EL (cell line): ENCODE measurements at places on chromosomes 11 and 22.

GRCh38 chr11:133981156-133981555, 24.4 kb upstream of the IGSF9B start:
- DNase-seq: no peak

- no peak for DNase-seq
Measured at GRCh38 chr11:67284811-67285540, 4.1 kb upstream of the ANKRD13D start.

GRCh38 chr11:12719221-12719620, 45.0 kb downstream of the TEAD1 start:
- DNase-seq: no peak

DNA sequence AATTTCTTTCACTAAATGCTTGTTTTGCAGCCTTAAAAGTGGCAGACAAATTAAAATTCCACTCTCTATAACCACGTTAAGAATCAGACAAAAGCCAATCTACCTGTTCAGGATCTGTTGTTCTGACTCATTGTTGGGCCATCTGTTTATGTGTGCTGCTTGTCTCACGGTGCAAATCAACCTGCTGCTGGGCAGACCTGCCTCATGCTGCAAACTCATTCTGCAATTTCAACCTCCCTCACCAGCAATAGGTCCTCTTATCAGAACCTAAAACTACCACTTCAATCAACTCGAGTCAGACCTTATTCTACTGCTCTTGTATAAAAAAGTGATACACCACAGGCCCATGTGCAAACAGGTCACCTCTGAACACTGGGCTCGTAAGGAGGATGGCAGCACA, 75.1 kb downstream of the LARGE2 start:
- DNase-seq: no peak

- no peak for DNase-seq
Measured at GRCh38 chr11:107819361-107820014, 39.1 kb downstream of the SLC35F2 start.

- DNase-seq: no peak
Measured at GRCh38 chr11:69803022-69803421, 16.2 kb downstream of the FGF3 start.

- DNase-seq: no peak
Measured at GRCh38 chr11:2775083-2775625, 75.4 kb upstream of the KCNQ1OT1 start.

- no peak for DNase-seq
Measured at GRCh38 chr11:67616431-67617242, 9.9 kb downstream of the NDUFV1 start.

- no peak for DNase-seq
Measured at GRCh38 chr11:28739489-28740280, 631.5 kb downstream of the METTL15 start.

GRCh38 chr11:115623021-115623451, 118.8 kb upstream of the CADM1 start:
- peak; percentile 88 for DNase-seq

- peak; percentile 65 for DNase-seq
Measured at GRCh38 chr22:37492428-37493344, 6.5 kb upstream of the MFNG start.

GRCh38 chr11:8267831-8268529, 4.3 kb upstream of the LMO1 start:
- no peak for DNase-seq

GRCh38 chr22:29105468-29105867, 32.6 kb downstream of the KREMEN1 start:
- DNase-seq: no peak

DNA sequence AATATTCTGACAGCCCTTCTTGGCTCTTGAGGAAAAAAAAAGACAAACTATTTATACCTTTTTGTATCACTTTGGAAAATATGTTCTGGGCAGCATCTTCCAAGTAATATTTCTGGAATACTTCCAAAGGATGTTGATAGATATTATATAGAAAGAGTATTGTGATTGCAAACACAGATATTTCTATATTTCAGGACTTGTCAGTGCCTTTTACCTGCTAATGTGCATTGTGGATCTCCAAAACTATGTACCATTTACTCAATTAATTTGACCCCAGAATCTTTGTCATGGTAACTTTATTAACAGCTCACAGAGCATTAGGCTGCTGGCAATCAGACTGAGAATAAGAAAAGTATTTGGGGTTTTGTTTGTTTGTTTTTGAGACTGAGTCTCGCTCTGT, 16.7 kb upstream of the CCND1 start:
- DNase-seq: no peak

- DNase-seq: no peak
Measured at GRCh38 chr22:40211476-40212054, 33.8 kb downstream of the TNRC6B start.

- DNase-seq: peak; percentile 95
Measured at GRCh38 chr11:44574610-44575287, 9.3 kb downstream of the CD82 start.

- DNase-seq: no peak
Measured at GRCh38 chr22:47207387-47207786, 444.9 kb downstream of the TBC1D22A start.

GRCh38 chr11:2752923-2753322, 53.1 kb upstream of the KCNQ1OT1 start:
- no peak for DNase-seq

DNA sequence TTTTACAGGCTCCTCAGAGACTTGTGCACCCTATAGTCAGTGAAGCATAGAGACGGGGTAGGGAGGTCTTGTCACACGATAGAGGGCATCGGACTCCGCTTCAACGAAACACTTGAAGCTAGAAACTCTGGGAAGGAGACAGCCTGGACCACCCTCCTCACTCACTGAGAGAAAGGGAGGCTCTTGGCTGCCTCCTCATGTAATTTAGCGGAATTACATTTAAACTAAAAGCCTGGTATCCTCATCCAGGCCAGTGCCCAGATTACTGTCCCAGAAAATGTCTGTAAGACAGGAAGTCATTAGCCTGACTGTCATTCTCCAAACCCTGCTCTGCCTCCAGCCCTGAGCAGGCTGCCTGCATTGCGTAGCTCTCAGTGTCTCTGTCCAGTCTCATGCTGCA, 36.0 kb downstream of the TTLL1 start:
- no peak for DNase-seq

DNA sequence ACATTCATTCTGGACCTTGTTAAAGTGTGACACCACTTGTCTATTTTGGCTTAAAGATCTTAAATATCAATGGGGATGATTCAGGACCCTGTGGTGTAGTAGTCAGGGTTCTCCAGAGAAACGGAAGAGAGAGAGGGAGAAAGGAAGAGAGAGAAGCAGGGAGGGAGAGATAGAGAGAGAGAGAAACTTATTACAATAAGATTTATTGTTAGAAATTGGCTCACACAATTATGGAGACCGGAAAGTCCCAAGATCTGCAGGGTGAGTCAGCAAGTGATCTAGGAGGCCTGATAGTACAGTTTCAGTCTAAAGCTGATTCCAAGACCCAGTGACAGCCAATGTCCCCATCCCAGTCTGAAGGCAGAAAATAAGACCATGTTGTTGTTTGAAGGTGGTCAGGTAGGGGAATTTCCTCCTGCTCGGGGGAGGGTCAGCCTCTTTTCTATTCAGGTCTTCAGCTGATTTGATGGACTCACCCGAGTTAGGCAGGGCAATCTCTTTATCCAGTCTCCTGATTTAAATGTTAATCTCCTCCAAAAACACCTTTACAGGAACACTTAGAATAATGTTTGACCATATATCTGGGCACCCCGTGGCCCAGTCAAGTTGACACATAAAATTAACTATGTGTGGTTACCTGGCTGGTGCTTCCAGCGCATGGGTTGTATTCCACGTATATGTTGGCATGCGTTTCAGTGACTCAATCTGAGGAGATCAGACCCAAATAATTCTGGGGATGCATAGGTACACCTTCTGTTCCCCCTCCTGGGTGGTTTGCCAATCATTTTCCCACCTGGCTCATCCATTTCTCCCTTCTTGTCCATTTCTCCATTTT, 1350.5 kb downstream of the TBC1D22A start:
- DNase-seq: no peak

DNA sequence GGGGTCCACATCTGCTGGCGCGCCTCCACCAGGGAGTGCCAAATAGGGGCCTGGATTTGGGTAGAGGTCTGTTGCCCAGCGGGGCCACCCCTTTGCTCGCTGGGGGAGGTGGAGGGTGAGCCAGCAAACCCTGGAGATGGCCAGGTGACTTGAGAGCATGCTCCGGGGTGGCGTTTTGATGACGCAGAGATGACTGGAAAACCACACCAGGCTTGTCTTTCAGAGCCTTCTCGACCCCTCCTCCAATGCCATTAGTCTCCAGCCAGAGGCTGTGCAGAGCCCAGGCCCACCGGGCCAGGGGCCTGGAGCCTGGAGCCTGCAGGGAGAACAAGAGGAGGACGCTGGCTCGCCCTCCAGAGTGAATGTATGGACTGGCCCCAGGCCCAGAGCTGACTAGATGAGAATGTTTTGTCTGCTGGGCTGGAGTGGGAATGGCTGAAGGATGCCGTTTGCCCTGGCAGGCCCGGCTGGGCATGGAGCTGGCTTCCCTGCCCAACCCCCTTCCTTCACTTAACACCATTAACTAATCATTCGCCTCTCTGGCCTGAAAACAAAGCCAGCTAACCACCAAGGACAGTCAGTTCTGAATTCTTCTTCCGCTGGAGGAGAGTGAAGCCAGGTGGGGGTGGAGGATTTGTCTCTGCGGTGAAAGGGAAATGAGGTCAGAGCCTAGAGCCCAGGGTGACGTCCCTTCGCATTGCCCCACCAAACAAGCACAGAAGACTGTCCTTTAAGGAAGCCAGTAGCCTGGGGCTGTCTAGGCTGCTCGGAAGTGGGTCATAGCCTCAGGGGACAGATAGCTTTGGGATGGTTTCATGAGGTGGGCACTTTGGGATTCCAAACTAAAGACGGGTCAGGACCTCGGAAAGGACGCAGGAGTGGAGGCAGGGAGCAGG, 1.6 kb upstream of the MCAM start:
- DNase-seq: peak; percentile 61

- DNase-seq: no peak
Measured at GRCh38 chr22:26374391-26375026, 54.6 kb upstream of the ASPHD2 start.

DNA sequence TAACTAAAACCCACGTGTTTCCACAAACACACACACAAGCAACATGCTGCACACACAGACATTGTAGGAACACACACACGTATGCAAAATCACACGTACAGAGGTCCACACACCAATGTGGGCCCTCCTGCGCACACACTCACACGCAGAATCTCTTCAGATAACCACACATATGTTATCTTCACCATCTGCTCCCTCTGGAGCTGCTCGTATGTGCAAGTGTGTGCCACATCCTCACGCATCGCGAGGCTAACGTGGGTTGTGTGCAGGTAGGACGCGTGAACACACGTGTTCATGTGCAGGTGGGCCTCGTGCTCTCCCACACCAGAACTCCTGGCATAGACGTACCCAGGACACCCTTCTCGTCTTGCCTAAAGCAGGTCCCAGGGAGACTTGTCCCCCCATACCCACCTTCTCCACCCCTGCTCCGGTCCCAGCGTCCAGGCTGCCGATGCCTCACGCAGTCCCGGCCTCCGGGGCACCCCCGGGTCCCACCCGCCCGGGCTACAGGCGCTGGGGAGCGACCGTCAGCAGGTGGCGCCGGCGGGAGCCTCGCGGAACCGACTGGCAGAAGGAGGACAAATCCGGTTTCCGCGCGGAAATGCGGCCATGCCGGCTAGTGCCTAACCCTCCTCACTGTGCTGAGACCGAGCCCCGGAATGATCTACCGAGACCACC, 10.3 kb upstream of the IGSF9B start:
- no peak for DNase-seq

GRCh38 chr22:42061041-42061440, 9.6 kb downstream of the NAGA start:
- no peak for DNase-seq

DNA sequence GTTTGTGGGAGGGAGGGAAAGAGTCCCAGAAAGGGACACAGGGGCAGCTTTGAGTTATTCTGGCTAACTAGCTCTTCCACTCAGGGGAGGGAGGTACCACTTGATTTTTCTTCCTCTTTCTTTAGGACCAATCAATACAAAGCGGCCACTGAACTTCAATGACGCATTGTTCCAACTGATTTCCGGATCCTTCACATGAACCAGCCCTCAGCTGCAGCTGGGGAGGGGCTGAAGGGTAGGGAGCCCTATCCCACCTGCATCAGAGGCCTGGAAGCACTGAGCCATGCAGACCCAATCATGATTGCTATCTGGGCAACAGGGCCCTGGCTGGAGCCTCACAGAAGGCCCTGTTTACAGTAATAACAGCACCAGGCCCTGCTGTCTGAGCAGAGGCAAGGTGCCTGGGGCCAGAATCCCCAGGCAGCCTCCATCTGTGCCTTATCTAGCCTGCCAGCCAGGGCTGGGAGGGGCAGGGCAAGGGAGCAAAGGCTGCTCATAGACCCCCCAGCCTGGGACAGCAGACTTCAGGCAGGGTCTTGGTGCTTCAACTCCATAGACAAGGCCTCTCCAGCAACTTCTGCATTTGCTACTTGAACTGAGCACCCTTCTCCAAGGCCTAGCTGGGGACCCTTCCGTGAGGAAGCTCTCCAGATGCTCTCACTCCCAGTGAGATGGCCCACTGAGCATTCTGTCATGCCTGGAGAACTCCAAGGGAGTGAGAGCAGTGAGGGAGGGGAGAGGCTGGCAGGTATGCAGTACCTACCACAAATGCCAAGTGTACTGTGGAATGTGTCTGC, 22.5 kb downstream of the CLPB start:
- no peak for DNase-seq

DNA sequence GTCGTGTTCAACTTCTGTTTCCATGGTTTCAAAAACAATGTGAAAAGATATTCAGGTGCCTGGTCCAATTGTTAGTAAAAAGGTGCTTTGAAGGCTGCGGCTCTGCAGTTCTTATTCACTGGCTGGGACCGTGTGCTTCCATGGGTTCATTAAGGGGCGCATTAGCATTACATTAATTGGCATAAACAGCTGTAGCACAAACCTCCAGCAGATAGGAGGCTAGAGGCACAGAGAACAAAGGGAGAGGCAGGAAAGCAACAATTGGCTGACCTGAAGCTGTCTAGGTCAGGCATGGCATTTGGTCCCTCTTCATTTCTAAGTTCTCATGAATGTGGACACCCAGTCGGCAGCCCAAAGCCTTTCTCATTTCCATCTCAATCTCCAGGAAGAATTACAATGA, 16.6 kb downstream of the PAK1 start:
- no peak for DNase-seq

- no peak for DNase-seq
Measured at GRCh38 chr11:48169259-48169658, 47.4 kb upstream of the OR4B1 start.

- peak; percentile 71 for DNase-seq
Measured at GRCh38 chr11:123654566-123655081, at the start of gene SCN3B. TSS of gene SCN3B (minus strand) at chr11:123654624. CDS start at chr11:123653801, 823 bp downstream.

DNA sequence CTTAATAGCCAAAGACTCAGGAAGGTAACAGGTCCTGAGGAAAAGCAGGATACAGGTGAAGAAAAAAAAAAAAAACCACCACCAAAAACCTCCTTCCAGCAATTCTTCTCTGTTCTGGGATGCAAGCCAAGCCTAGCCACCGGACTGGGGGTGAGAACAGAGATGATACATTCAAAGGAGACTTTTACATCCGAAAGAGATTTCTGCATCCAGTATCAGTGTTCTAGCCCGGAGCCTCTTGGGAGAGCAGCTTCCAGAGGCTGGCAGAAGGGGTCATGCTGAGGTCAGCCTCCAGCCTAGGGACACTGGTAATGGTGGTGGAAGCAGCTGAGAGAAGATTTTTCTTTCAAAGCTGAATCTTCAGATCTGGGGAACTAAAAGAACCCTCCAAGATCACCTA, 76.2 kb downstream of the KCNC1 start:
- peak; percentile 21 for DNase-seq
